ENCODE measurements at places on chromosomes 6 and 20.
A peak's percentile ranks its signal among the peaks of the same experiment; 100 is the strongest.

DNA sequence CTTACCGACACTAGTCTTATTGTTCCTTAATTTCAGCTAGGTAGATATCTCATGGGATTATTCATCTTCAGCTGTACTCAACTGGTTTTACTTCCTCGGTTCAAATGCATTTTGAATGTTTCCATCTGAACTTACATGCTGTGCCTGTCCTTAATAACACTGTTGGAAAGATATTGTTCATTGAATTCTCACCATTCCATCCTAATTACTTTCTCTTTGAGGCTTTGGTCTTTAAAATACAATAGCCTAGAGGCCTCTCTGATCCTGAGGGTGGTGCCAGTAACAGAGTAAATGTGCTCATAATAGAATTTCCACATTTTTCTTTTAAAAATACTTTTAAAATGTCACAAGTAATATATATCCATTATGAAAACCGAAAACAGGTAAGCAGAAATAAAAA is 54.0 kb downstream of the IL20RA start:
- DNase-seq = no peak

GRCh38 chr6:77456531-77457248 is 6.6 kb downstream of the HTR1B start:
- DNase-seq = no peak

GRCh38 chr6:137412562-137412961 is 81.6 kb downstream of the OLIG3 start:
- no peak for DNase-seq

GRCh38 chr6:141261016-141261671 is 871.6 kb upstream of the GJE1 start:
- peak; percentile 8 for DNase-seq

GRCh38 chr6:20302168-20302567 is 89.9 kb upstream of the MBOAT1 start:
- DNase-seq = no peak

DNA sequence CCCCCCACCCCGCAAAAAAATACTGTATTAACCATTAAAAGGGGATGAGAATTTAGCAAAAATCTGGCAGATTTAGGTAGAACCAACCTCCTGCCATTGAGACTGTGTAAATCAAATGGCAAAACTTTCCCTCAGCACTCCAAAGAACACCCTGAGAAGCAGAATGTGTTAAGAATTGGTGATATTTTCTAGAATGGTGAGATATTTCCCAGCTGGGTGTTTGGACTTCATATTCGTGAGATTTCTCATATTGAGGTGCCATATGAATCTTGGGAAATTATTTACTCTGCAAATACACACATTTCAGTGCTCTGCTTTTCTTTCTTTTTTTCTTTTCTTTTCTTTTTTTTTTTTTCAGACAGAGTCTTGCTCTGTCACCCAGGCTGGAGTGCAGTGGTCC is 66.3 kb upstream of the FOXO3 start:
- DNase-seq = no peak

DNA sequence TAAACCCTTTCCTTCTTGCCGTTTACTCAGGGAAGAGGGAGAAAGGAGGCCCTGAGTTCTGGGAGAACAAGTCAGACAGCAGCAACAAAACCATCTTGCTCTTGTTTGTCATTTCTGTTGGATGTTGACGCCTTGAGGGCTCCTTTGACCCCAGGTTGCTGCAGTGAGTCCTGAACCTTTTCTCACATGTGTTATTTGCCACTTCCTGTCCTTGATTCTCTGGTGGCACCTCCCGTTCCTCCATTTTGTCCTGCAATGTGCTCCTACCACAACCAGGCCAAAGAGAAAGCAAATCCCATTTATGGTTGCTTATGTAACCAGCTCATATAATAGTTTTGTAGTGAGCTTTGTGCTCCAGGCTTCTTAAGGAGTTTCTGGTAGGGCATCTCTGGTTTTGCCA is 66.6 kb upstream of the ADGRF4 start:
- no peak for DNase-seq

DNA sequence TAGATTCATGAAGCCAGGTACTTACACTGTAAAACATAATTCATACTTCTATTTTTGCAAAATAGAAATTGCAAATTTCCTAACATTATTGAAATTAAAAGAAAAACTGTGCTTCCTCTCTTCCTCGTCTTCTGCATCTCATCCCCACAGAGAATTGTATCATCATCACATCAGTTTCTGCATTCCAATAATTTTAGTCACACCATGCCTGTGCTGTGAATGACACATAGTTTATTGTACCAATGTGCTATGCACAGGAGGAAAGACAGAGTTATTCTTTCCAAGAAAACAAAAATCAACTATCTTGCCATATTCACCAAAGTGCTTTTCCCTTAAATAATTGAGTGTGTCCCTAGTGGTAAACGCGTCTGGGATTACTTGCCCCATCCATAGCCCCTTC is 38.1 kb upstream of the FAM135A start:
- DNase-seq = no peak

- no peak for DNase-seq
Observed at GRCh38 chr6:129695373-129696027, 14.5 kb downstream of the ARHGAP18 start.
